ENCODE measurements at places on chromosomes 6 and 20. TPM values are rescaled to one million over a fixed set of nuclear protein-coding genes. Genes with fewer than 3 reads are reported as not detected.

PEX7 gene
- total RNA-seq = 3.2 TPM

RRAGD gene
- 7.8 TPM for total RNA-seq

MYB gene
- 3.7 TPM for total RNA-seq

GJA10 gene
- total RNA-seq = not detected

- no peaks in the 10 kb centered on the region for H3K36me3 ChIP-seq
- peak overlapping the region; percentile 90 for H3K27ac ChIP-seq
- peaks cover 12% of the 10 kb centered on the region for H3K4me1 ChIP-seq
- H3K27me3 ChIP-seq = no peaks in the 10 kb centered on the region
- no peak overlapping the region for H3K4me3 ChIP-seq
These were observed 36.1 kb downstream of the BICRAL start for GRCh38 chr6:42817907-42818306.

C6orf89 gene
- total RNA-seq = 36.4 TPM

- H3K27ac ChIP-seq = peak overlapping the region; percentile 54
- H3K27me3 ChIP-seq = peaks cover 16% of the 10 kb centered on the region
- DNase-seq = no peak
- no peak overlapping the region for H3K4me3 ChIP-seq
These were observed 50.1 kb downstream of the HDDC2 start for GRCh38 chr6:125251516-125252220.

DNA sequence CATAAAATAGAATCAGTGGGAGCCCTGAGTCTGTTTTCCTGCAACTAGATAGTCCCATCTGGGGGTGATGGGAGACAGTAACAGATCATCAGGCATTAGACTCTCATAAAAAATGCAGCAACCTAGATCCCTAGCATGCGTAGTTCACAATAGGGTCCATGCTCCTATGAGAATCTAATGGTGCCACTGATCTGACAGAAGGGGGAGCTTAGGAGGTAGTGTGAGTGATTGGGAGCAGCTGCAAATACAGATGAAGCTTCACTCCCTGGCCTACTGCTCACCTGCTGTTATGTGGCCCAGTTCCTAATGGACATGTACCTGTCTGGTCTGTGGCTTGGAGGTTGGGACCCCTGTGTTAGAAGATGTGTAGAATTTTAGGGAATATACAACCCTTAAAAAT lies 904.5 kb upstream of the EPHA7 start:
- no peaks in the 10 kb centered on the region for H3K27me3 ChIP-seq
- H3K27ac ChIP-seq = no peak overlapping the region
- H3K4me1 ChIP-seq = no peaks in the 10 kb centered on the region
- no peaks in the 10 kb centered on the region for H3K36me3 ChIP-seq

SLC17A1 gene
- total RNA-seq = not detected

BCAS4 gene
- 8.0 TPM for total RNA-seq

DNA sequence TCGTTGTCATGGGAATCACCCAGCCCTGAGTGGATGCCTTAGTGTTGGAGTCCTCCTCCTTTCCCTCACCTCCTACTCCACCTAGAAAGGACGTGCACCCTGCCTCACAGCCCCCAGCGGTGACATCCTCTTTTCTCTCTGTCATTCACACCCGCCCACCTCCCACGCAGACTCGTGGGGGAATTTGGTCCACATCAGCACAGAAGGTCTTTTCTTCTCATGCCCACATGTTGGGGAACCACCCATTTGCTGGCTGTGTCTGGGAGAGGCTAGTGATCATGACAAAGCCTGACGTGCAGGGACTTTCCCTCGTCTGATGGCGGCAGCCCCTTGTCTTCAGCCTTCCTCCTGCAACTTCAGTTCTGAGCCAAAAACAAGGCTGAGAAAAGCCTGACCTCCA lies 96.0 kb upstream of the CNKSR3 start:
- peak overlapping the region; percentile 86 for H3K4me3 ChIP-seq
- peaks cover 5% of the 10 kb centered on the region for H3K36me3 ChIP-seq
- DNase-seq = peak; percentile 17
- peaks cover 18% of the 10 kb centered on the region for H3K4me1 ChIP-seq
- H3K27ac ChIP-seq = peak overlapping the region; percentile 91

DNA sequence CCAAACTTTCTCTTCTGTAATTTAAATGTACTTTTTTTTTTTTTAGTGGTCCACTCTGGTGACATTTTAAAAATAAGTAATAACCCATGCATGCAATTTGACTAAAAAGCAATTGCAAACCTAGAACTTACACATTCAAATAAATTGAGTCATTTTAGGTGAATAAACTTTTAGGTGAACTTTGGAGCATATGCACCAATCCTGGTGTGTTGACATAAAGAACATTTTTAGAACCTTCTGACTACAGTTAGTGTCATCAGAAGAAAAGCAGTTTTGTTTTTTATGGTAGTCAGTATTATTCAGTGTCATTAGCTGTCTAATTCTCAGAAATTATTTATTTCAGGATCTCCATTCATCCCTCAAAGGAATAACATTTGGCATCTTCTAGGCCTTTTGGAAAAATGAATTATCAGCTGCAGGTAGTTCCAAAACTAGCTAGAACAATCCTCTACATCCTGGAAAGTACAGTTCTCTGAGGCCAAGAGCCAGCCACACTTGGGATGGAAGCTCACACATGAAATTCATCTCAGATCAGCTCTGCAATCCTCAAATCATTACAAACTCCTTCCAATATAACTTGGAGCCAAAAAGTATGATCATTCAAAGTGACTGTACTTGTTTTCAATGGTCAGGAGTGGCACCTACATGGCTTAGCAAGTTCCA lies 38.5 kb upstream of the SIM1 start:
- no peaks in the 10 kb centered on the region for H3K36me3 ChIP-seq
- H3K27me3 ChIP-seq = no peaks in the 10 kb centered on the region
- H3K4me3 ChIP-seq = no peak overlapping the region
- H3K4me1 ChIP-seq = no peaks in the 10 kb centered on the region
- no peak overlapping the region for H3K27ac ChIP-seq

COL12A1 gene
- 0.08 TPM for total RNA-seq

- no peak for DNase-seq
- H3K4me1 ChIP-seq = peaks cover 5% of the 10 kb centered on the region
- H3K36me3 ChIP-seq = no peaks in the 10 kb centered on the region
- H3K27me3 ChIP-seq = no peaks in the 10 kb centered on the region
- H3K4me3 ChIP-seq = no peak overlapping the region
These were observed 591.0 kb upstream of the GJE1 start for GRCh38 chr6:141541581-141542324.

DNA sequence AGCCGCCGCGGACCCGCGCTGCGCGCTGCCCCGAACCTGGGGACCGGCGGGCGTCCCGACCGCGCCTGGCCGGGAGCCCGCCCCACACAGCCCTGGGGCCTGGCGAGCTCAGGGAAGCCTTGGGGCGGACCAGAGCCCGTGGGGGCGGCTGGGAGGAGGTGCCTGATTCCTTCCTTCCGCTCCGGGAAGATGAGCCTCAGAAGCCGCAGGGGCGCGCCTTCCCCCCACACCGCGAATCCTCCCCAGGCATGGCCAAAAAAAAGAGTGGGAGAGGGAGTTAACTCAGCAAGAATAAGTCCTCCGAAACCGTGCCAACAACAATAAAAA lies at the start of gene CBLN4:
TSS of gene CBLN4 (minus strand) at position 131 of the 327 bp plus-strand sequence. CDS start 1,348 bp downstream, outside the sequence.
- peaks cover 9% of the 10 kb centered on the region for H3K27me3 ChIP-seq
- no peak for DNase-seq
- no peaks in the 10 kb centered on the region for H3K36me3 ChIP-seq

DNA sequence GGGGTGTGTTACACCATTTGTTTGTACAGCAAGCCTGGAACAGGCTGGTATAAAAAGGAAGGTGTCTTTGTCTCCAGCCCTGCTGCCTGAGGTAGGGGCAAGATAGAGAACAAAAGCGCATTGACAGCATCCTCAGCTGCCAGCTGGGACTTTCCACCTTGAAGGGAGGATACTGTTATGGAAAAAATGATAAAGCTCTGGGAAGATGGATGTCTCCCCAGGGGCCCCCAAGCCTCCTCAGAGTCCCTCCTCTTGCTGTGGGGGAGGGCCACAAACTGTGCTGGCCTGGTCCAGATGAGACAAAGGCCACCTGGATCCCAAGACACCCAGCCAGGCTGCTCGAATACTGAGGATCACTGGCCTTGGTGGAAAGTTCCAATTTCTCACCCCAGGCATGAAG lies 13.0 kb downstream of the REM1 start:
- peaks cover 2% of the 10 kb centered on the region for H3K4me1 ChIP-seq
- no peak overlapping the region for H3K4me3 ChIP-seq
- no peak overlapping the region for H3K27ac ChIP-seq
- H3K27me3 ChIP-seq = peaks cover 33% of the 10 kb centered on the region
- DNase-seq = no peak

DNA sequence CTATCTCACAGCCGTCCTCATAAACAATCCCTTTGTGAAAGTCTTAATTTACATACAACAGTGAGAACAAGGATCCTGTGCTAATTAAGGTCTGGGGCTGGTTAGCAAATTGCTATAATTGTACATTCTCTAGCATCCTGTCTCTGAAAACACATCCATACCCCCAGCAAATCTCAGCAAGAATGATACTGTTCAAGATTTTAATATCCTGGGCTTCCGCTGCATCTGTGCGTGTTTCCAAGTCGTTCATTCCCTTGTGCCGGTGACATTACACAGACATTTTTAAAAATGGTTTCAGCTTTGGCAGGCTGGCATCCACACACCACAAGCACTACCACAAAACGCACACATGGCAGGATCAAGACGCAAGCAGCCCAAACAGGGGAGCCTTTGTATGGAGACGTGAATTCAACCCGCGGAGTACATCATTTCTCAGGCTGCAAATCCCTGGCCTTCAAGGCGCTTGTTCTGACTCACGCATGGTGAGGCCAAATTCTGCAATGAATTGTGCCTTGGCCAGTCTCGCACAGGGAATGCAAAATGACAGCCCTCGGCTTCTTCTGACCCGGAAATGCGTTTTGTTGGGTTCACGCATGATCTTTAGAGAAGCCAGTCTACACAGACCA lies 20.3 kb downstream of the ZMYND8 start:
- DNase-seq = no peak
- H3K4me1 ChIP-seq = peaks cover 39% of the 10 kb centered on the region
- H3K4me3 ChIP-seq = no peak overlapping the region
- peaks cover 3% of the 10 kb centered on the region for H3K36me3 ChIP-seq
- H3K27me3 ChIP-seq = no peaks in the 10 kb centered on the region

GRCh38 chr6:116003668-116004067 lies 57.0 kb downstream of the FRK start:
- DNase-seq = no peak
- H3K27me3 ChIP-seq = peaks cover 19% of the 10 kb centered on the region
- H3K36me3 ChIP-seq = no peaks in the 10 kb centered on the region
- no peaks in the 10 kb centered on the region for H3K4me1 ChIP-seq

DNA sequence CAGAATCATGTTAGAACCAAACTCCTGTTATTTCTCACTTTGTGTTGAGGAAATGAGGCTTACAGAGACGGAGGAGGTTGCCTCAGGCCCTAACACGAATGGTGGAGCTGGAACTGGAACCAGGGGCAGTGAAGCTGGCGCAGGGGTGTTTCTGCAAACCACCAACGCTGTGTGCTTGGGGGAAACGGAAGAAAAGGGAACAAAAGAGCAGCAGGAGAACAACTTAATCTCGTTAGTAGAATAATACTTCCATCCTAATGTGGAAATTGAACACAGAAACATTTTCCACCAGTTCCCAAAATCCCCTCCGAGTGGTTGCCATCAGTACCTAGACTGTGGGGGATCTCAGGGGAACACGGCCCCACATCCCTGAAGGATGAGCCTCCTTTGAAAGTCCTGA lies 103.4 kb upstream of the FRMD1 start:
- H3K36me3 ChIP-seq = no peaks in the 10 kb centered on the region
- peaks cover 23% of the 10 kb centered on the region for H3K27me3 ChIP-seq
- H3K4me3 ChIP-seq = no peak overlapping the region
- H3K4me1 ChIP-seq = no peaks in the 10 kb centered on the region

MAFB gene
- total RNA-seq = 8.9 TPM

FNDC1 gene
- total RNA-seq = not detected

- no peaks in the 10 kb centered on the region for H3K4me1 ChIP-seq
- no peaks in the 10 kb centered on the region for H3K27me3 ChIP-seq
- H3K4me3 ChIP-seq = no peak overlapping the region
- H3K27ac ChIP-seq = no peak overlapping the region
- no peaks in the 10 kb centered on the region for H3K36me3 ChIP-seq
- no peak for DNase-seq
These were observed 8.3 kb upstream of the TIAM2 start for GRCh38 chr6:154986787-154987235.

GRCh38 chr20:6401893-6402557 lies 279.2 kb upstream of the FERMT1 start:
- H3K4me1 ChIP-seq = no peaks in the 10 kb centered on the region
- no peak overlapping the region for H3K4me3 ChIP-seq
- no peak overlapping the region for H3K27ac ChIP-seq
- no peak for DNase-seq
- no peaks in the 10 kb centered on the region for H3K36me3 ChIP-seq

CNR1 gene
- not detected for total RNA-seq

SLC22A7 gene
- not detected for total RNA-seq

DNA sequence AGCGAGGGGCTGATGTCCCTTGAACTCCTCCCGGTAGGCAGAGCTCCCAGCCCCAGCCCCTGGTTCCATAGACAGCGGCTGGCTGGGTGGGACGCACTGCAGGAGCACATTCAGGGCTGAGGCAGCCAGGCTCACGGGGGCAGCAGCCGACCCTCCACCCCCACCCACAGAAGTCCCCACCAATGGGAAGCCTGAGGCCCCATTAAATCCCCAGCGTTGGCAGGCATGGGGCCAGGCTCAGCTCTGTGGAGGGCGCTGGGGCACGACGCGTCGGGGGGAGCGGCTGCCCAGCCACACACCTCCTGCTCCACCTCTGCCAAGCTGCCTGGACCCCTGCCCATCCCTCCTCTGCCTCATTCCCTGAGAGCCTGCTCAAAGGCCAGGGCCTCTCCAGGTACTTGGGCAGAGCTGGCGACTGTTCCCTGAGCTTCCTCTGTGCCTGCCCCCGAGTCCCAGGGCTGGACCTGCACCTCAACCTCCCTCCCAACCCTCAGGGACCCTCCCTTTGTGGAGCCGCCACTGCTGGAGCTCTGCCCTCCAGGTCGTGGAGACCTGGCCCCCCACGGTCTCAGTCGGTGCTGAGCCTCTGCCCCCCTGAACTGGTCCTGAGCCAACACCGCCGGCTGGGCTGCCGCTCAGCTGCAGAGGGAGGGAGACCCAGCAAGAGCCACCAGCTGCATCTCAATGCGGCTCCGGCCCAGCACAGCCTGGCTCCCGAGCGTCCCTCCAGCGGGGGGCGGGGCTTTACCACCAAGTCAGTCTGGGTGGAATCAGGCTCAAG lies 9.1 kb downstream of the CHRNA4 start:
- no peak for DNase-seq
- no peaks in the 10 kb centered on the region for H3K27me3 ChIP-seq
- H3K27ac ChIP-seq = no peak overlapping the region
- H3K4me3 ChIP-seq = no peak overlapping the region

DNA sequence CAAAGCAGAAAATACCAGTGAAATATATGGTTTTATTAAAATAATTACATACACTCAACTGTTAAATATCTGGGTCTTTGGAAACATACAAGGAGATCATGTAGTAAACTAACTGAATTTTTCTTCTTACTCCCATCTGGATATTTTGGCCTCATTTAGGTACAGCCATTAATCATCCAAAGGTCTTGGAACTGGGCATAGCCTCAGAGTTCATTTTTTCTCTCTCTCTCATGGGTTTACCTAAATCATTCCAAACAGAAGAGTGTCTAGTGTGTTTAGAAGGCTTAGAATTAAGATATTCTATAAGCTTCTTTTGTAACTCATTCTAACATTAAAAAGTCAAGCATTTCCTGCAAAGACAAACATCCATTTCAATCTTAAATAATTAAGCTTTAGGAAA lies 79.4 kb downstream of the HMGCLL1 start:
- no peaks in the 10 kb centered on the region for H3K4me1 ChIP-seq
- H3K36me3 ChIP-seq = no peaks in the 10 kb centered on the region
- H3K4me3 ChIP-seq = no peak overlapping the region
- DNase-seq = no peak
- no peak overlapping the region for H3K27ac ChIP-seq
- no peaks in the 10 kb centered on the region for H3K27me3 ChIP-seq

DDX43 gene
- 2.0 TPM for total RNA-seq

GABRR1 gene
- total RNA-seq = not detected
